ENCODE measurements at places on chromosomes 16 and 17.
A peak's percentile ranks its signal among the peaks of the same experiment; 100 is the strongest.

DNA sequence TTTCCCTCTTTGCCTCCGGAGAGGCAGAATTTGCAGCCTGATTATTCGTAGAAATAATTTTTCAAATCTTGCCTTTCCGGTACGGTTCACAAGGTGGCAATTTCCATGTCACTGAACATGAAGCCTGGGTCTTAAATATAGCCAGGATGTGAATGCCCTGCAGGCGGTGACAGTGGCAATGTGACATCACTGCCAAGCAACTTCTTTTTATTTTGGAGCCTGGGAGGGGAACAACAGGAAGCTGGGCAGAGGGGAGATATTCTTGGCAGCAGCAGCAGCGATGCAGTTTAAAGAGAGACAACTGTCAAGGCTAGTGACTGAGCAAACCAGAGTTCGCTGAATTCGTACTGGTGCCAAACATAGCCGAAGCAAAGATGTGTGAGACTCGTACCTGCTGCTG, 171.1 kb downstream of the SNX29 start:
- peak; percentile 54 for DNase-seq

DNA sequence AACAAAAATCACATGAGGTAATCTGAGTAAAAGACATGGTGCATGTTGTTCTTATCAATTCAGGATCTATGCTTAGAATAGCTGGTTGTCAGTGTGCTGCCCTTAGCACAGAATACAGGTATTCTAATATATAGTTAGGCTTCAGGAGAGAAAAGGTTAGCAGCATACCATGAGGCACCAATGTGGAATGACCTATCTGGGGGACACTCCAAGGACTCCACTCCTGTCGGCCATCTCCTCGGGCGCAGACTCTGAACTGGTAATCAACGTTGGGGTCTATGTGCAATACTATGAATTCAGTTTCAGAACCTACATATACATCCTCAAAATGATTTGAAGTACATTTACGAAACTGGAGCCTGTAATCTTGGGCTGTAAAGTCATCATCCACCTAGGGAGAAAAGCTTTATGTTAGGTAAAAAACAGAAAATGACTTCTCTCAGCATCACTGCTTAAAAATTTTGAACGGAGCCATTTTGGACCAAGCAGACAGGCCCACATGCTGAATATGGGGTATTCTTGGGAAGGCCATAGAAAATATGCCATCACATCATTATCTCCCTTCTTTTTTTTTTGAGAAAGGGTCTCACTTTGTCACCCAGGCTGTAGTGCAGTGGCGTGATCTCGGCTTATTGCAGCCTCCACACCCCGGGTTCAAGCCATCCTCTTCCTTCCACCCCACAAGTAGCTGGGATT, 31.1 kb downstream of the CRLF3 start:
- DNase-seq: no peak

GRCh38 chr17:8147141-8147804, 4.9 kb downstream of the PER1 start:
- no peak for DNase-seq

GRCh38 chr17:4436846-4437245, 3.1 kb downstream of the SPNS3 start:
- no peak for DNase-seq

- DNase-seq: no peak
Observed at GRCh38 chr17:49753959-49754391, 10.0 kb downstream of the FAM117A start.

GRCh38 chr17:57523926-57524632, 221.0 kb downstream of the CCDC182 start:
- DNase-seq: no peak

GRCh38 chr16:61770301-61770700, 265.9 kb downstream of the CDH8 start:
- no peak for DNase-seq

All from A673 (cell line).